ENCODE measurements at places on chromosomes 5 and 9.

GRCh38 chr5:114789773-114790402, 379.8 kb downstream of the TRIM36 start:
- no peak for DNase-seq

DNA sequence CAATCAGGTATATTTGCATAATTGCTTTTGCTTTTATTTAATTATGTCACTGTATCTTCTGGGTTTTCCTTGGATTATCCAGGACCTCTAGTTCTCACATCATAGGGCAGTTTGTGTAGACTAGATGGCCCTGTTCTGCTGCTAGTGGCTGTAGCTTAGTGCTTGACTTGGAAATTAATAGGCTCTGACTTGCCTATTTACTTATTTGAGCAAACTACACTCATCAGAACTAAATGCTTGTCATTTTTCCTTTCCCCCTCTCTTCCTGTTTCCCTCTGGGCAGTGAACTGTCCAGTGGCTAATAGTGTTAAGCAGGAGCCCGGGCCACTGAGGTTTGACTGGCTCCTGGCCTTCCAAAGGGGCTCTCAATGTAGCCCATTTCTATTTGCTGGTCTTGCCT, 135.7 kb downstream of the MAN2A1 start:
- DNase-seq = peak; percentile 53

- DNase-seq = no peak
Measured at GRCh38 chr9:1960342-1961042, 54.7 kb upstream of the SMARCA2 start.

GRCh38 chr5:171882118-171882517, 96.5 kb downstream of the SMIM23 start:
- DNase-seq = no peak

GRCh38 chr5:131509801-131510200, 125.2 kb downstream of the RAPGEF6 start:
- no peak for DNase-seq

GRCh38 chr9:112009656-112010055, 113.0 kb downstream of the UGCG start:
- DNase-seq = peak; percentile 17

GRCh38 chr5:174047472-174048099, 2.1 kb downstream of the NSG2 start:
- DNase-seq = no peak

DNA sequence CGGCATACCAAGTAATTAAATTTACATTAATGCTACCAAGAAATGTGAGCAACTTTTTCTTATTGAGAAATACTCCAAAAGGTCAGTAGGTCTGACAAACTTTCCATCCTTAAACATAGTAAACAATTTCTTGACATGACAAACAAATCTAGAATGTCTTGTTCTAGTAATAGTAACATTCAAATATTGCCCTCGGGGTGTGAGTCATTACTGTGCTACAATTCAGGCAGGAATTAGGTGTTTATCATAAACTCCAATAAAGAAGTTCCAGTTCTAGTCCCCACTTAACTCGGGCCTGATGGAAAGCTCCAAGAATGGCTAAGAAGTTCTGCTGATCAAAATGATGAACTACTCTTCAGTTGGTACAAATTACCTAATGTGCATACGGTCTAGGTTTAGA, 235.6 kb upstream of the TUSC1 start:
- DNase-seq = no peak

DNA sequence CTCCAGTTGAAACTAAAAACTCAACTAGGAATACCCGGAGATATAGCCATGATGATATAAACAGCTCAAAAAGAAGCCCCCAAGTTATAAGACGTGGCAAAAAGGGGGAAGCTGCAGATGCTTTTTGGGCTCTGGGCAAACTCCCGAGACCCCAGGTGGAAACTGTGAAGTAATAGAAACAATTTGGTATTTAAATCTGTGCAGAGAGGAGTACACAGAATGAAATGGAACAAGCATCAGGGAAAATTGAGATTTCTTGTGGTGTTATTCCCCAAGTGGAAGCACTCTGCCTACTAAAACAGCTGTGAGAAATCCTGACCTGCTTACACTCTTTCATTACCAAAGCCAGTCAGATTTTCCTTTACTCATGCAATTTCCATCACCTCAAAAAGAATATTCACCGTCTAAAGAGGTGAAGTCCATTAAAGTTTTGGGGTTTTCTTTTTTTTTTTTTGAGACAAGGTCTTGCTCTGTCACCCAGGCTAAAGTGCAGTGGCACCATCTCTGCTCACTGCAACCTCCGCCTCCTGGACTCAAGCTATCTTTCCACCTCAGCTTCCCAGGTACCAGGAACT, 23.5 kb downstream of the SAXO1 start:
- no peak for DNase-seq

GRCh38 chr5:141491323-141492167, 2.7 kb downstream of the PCDHGC5 start:
- no peak for DNase-seq

DNA sequence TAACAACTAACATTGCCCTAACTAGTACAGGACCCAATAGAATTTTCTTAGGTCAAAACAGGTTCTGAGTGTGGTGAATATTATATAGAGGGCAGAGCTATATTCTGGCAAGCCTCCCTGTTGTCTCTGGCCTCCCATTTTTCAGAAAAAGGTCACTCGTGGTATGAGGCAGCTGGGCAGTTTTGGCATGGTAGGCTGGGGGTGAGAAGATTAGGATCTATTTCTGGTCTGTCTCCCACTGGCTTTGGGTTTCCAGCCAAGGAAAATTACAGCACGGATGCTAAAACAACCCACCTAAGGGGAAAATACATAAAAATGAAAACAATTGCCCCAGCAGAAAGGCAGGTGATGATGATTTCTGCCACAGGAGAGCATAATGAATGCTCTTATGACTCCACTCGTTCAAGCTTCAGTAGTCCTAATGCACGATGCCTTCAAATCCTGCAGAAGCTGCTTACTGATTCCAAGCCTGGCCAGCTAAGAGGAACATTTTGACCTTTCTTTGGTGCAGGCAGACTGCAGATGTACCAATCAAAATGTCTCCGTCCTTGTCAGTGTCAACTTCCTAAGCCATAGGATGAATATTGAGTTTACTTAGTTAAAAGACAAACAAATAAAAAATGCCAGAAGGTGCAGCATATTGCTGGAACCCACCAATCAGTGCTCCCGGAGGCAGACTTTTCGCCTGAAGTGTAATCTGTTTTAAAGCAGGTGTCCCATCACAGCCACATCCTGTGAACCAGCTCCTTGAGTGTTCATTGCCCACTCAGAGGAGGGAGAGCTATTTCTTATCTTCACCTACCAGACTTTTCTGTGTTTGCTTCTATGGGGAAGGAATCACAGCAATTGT, 435.4 kb downstream of the ZSWIM6 start:
- DNase-seq = no peak

GRCh38 chr9:24939109-24939850, 393.6 kb upstream of the IZUMO3 start:
- DNase-seq = no peak

- DNase-seq = no peak
Measured at GRCh38 chr5:135329066-135329912, 69.7 kb downstream of the MACROH2A1 start.

GRCh38 chr5:14872070-14872989, 752 bp upstream of the ANKH start:
- DNase-seq = peak; percentile 36

- no peak for DNase-seq
Measured at GRCh38 chr9:90802386-90802985, 867 bp downstream of the SYK start.
